ENCODE measurements at places on chromosomes 7 and 10. TPM values are rescaled to one million over a fixed set of nuclear protein-coding genes. Genes with fewer than 3 reads are reported as not detected.

The SYNPO2L gene
- not detected for total RNA-seq

The ST8SIA6 gene
- total RNA-seq: 8.5 TPM

The METTL27 gene
- total RNA-seq: 0.98 TPM

The TWIST1 gene
- total RNA-seq: under 0.01 TPM

The HTRA1 gene
- 39.1 TPM for total RNA-seq

The RARRES2 gene
- not detected for total RNA-seq

The CASTOR2 gene
- total RNA-seq: 17.4 TPM

The ABCA13 gene
- under 0.01 TPM for total RNA-seq

The AGAP6 gene
- total RNA-seq: 4.7 TPM

The IQUB gene
- 0.38 TPM for total RNA-seq

The DRGX gene
- total RNA-seq: not detected

The CYP2W1 gene
- total RNA-seq: not detected

The GJD4 gene
- total RNA-seq: not detected

The ZNF467 gene
- total RNA-seq: 9.5 TPM

The PRRT4 gene
- not detected for total RNA-seq

The CREB5 gene
- total RNA-seq: 5.9 TPM

The PDE6C gene
- total RNA-seq: not detected

The NPC1L1 gene
- not detected for total RNA-seq

Data from vein endothelial cell (primary cell).